ENCODE measurements at places on chromosomes 6 and 20. TPM values are rescaled to one million over a fixed set of nuclear protein-coding genes. Genes with fewer than 3 reads are reported as not detected.

DNA sequence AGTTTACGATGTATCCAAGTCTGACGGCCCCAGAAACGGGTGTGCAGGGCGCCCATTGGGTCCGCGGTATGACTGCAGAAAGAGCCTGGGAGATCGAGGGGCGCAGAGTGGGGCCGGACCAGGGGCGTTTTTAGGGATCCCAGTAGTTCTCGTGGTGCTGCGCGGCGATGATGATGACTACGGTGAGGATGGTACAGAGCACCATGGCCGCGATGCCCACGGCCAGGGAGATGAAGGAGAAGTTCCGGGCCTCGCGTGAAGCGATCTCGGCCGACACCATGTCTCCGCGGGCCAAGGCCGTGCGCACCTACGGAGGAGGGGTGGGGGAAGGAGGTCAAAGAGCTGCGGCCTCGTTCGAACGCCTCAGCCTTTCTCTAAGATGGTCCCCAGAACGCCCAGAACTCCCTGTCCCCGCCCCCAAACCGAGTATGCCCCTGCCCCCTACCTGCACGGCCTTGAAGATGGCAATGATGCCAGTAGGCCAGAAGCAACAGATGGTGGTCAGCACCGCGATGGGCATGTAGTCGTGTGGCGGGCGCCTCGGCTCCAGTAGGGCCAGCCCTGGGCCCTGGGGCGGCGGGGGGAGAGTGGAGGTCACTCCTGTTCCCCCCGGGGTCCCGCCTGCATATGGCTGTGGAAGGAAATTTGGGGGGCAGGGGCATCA is 2.5 kb downstream of the PRRT1 start:
- DNase-seq = no peak

The CTCFL gene
- total RNA-seq = not detected

DNA sequence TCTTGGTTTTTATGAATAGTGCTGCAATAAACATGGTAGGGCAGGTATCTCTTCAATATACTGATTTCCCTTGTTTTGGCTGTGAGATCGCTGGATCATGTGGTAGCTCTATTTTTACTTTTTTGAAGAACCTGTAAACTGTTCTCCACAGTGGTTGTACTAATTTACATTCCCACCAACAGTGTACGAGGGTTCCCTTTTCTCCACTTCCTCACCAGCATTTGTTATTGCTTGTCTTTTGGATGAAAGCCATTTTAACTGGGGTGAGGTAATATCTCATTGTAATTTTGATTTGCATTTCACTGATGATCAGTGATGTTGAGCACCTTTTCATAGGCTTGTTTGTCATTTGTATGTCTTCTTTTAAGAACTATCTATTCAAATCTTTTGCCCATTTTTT is 8.0 kb upstream of the ARG1 start:
- DNase-seq = no peak

GRCh38 chr6:93124006-93124632 is 295.2 kb downstream of the EPHA7 start:
- DNase-seq = no peak

The PTPN1 gene
- total RNA-seq = 43.6 TPM

GRCh38 chr6:89707766-89708165 is 69.2 kb upstream of the LYRM2 start:
- no peak for DNase-seq

GRCh38 chr6:149306967-149307366 is 10.5 kb upstream of the TAB2 start:
- DNase-seq = no peak

DNA sequence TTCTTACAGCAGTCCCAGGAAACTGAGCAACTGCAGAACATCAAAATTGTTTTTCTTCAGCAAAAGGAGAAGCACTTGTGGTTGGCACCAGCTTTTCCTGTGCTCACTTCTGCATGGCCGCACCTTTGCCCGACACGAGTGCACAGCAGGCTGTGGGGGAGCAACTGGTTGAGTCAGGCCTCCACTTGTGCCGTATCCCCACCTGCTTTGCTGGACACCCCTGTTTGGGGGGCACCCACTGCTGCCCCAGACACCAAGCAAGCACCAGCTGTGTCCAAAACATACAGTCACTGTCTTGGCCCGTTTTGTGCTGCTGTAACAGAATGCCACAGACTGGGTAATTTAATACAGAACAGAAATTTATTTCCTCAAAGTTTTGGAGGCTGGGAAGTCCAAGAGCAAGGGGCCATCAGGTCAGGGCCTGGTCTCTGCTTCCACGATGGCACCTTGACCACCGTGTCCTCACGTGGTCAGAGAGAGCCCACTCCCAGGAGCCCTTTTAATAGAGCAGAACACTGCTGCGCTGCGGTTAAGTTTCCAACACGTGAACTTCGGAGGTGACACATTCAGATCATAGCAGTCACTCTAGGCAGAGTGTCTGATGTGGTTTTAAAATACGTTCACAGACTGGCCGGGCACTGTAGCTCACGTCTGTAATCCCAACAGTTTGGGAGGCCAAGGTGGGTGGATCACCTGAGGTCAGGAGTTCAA is 8.7 kb upstream of the GMEB2 start:
- no peak for DNase-seq

- no peak for DNase-seq
These were observed 2.6 kb downstream of the ZNFX1 start for GRCh38 chr20:49275216-49275615.

The WRNIP1 gene
- total RNA-seq = 26.1 TPM

DNA sequence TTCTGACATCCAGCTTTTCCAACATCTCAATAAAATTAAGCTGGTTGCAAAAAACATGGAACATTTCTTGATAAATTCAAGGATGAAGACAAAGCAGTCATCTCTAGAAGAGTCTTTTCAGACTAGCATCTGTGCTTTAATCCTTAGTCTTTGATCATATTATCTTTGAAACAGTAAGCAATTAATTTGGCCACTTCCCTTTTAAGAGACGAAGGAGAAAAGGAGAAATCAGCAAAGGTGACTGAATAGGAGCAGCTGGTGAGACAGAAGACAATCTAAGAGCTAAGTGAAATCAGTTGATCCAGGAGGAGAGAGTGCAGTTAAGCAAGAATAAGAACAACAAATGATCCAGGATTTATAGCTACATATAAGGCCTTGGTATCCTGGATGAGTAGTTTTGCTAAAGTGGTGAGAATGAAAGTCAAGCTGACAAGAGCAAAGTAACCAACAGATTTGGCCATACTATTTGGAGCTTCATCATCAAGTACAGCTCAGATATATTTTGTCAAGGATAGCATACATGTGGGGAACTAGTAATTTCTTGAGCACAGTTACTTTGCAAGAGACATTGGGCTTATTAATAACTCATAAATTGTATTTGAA is 215.5 kb downstream of the ADGB start:
- DNase-seq = no peak

The ATP6V1G2 gene
- 1.2 TPM for total RNA-seq

DNA sequence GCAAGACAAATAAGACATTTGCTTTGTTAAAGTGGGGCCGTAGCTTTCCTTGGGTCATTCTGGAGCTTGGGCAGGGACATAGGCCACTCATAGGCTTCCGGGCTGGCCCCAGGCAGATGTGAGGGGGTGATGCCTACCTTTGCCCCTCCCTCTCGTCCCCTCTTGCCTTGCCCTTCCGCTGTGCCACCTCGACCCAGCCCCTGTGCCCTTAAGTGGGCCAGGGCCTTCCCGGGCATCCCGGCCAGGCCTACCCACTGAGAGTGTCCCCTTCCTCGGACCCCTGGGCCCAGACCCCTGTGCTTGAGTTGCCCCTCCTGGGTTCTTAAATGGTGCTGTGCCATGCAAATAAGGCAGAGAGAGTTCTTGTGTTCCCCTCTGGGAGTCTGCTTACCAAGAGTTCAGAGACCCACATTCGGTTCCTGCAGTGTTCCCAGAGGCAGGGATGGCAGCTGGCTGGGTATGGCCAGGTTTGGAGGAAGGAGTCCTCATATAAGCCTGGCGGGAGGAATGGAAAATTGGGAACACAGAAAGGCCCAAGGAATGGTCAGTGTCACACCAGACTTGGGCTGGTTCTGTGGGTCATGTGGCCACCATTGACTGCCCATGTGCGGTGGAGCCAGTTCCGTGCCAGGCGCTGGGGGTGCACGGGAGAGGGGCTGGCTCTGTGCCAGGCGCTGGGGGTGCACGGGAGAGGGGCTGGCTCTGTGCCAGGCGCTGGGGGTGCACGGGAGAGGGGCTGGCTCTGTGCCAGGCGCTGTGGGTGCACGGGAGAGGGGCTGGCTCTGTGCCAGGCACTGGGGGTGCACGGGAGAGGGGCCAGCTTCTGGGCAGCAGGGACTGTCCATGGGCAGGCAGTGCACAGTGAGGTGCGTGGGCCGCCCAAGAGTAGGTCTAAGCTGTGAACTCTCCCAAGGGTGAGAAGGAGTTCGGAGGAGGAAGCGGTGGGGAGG is 173.5 kb upstream of the SNX9 start:
- no peak for DNase-seq

GRCh38 chr6:72740135-72740534 is 118.3 kb downstream of the KCNQ5 start:
- DNase-seq = no peak

The SLC22A3 gene
- 24.3 TPM for total RNA-seq

The MARCKS gene
- 49.6 TPM for total RNA-seq

The HUS1B gene
- total RNA-seq = 1.2 TPM

DNA sequence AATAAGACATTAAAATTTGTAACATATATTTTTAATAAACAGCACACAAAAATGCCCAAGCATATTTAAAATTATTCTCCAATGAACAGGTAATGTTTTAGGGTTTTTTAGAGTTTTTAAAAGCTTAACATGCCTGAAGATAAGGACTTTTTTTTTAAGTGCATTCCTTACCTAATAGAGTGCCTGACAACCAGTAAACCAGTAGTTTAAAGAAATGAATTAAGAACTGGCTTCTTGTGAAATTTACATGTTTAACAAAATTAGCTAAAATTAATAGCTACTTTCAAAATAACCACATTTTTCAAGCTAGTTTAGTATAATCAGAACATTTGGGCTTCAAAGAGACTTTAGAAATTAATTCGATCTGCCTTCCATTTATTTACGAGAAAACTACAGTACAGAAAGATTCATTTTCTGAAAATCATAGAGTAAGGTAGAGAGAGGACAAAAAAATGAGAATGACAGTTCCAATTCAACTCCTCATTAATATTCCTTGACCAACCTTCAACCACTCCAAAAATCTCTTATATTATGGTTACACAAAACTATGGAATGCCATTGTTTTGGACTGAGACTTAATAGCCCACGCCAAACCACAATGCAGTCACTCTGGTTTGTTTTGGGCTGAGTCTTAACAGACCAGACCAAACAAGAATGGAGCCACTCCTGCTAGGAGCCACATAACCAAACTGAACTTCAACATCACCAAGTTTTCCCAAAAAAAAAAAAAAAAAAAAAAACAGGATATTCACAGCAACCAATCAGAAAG is 5.7 kb upstream of the PLN start:
- DNase-seq = no peak

The SLC35D3 gene
- not detected for total RNA-seq

DNA sequence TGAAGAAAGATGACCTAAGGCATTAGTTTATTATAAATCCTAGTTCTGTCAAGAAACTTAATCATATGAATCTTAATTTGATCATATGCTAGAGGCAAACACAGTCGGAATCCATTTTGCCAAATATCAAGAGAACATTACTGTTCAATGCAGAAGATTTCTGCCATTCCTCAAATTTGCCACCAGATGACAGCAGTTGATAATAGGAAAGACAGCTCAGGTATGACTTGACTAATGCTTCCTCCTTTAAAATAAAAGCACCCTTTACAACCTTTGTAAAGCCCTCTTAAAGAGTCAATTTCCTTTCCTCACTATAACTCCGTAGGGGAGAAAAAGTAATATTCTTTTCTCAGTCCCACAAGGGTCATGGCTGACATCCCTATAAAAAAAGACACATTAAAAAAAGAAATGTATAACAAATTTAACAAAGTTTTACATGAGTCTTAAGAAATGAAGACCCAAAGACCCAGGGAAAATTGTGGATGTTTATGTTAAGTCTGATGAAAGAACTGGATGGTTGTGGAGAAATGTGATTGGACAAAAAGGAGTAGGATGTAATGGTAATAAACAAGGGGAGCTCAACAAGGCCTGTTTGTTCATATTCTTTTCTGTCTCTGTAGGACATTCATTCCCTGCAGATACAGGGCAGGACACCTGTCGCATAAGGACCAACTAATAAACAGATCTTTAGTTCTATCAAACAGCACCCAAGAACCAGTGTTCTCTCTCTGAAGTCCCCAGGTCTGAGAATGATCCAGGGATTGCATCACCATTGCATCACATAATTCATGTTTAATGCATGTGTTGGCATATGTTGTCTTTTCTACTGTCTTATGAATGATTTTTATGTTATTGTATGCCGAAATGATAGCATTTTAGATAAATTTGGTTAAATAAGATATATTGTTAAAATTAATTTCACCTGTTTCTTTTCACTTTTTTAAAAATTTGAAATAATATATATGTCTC is 23.0 kb upstream of the IL17A start:
- DNase-seq = no peak

The SSTR4 gene
- not detected for total RNA-seq

The PRSS35 gene
- 1.8 TPM for total RNA-seq

The CSTF1 gene
- total RNA-seq = 19.0 TPM

GRCh38 chr6:6121943-6122342 is 115.2 kb upstream of the NRN1 start:
- DNase-seq = peak; percentile 52

GRCh38 chr20:58524814-58525213 is 9.6 kb upstream of the APCDD1L start:
- DNase-seq = no peak

The FAM83C gene
- not detected for total RNA-seq

The PSORS1C2 gene
- total RNA-seq = not detected

DNA sequence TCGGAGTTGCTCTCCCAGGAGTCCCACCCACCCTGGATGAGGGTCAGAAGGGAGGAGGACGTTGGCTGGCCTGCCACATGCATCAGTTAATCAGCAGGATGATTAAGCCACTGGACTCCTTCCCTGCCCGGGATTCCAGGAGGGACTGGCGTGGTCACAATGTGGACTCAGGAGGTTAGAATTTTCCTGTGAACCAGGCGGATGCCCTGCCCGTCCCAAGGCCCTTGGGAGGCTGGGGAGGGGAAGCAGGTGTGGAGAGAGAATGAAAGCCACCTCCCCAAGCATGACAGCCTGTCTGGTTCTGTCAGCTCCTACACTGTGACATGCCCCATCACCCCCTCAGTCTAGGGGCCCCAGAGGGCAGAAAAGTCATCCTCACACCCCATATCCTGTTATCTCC is 11.6 kb upstream of the ITPR3 start:
- DNase-seq = peak; percentile 90

- no peak for DNase-seq
These were observed 10.3 kb downstream of the TOP1 start for GRCh38 chr20:41038878-41039404.

The CLDN20 gene
- total RNA-seq = not detected

The IL17F gene
- not detected for total RNA-seq

DNA sequence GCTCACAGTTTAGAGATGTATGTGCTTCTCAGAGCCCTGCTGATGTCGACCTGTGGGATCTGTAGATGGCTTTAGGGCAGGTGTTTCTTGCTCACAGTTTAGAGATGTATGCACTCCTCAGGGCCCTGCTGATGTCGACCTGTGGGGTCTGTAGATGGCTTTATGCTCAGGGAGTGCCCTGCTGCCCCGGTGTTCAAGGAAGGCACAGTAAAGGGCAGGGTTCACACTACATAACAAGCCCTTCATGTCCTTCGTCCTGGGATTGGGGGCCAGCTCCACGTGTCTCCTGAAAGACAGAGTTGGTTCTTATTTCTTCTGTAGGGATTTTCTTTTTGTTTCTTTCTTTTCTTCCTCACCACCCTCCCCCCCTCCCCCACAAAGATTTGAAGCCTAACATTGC is 91.1 kb downstream of the SMOC2 start:
- DNase-seq = no peak

- peak; percentile 89 for DNase-seq
These were observed 2.7 kb downstream of the BMP2 start for GRCh38 chr20:6769903-6770785.

The DST gene
- 473 TPM for total RNA-seq

Data from posterior vena cava (tissue), 2 donors.